NT2/D1 (cell line): ENCODE measurements at places on chromosomes 5 and 9.

- DNase-seq: no peak
Observed at GRCh38 chr5:83729362-83729761, 8.7 kb upstream of the HAPLN1 start.

GRCh38 chr5:87361536-87362213 lies 51.1 kb downstream of the CCNH start:
- no peak for DNase-seq

GRCh38 chr9:131899296-131900228 lies 159.7 kb upstream of the RAPGEF1 start:
- no peak for DNase-seq

- peak; percentile 55 for DNase-seq
Observed at GRCh38 chr5:17951392-17952169, 317.3 kb downstream of the TAF11L14 start.
